Breast epithelium (tissue), 4 donors: ENCODE measurements at places on chromosomes 11 and 22. TPM values are rescaled to one million over a fixed set of nuclear protein-coding genes. Genes with fewer than 3 reads are reported as not detected.

PRG2 gene
- total RNA-seq = 1.1 TPM

GATD1 gene
- total RNA-seq = 9.9 TPM

CCDC15 gene
- total RNA-seq = 2.6 TPM

GSTT2B gene
- 4.3 TPM for total RNA-seq

SLC6A5 gene
- not detected for total RNA-seq

RFPL3 gene
- total RNA-seq = not detected

DNA sequence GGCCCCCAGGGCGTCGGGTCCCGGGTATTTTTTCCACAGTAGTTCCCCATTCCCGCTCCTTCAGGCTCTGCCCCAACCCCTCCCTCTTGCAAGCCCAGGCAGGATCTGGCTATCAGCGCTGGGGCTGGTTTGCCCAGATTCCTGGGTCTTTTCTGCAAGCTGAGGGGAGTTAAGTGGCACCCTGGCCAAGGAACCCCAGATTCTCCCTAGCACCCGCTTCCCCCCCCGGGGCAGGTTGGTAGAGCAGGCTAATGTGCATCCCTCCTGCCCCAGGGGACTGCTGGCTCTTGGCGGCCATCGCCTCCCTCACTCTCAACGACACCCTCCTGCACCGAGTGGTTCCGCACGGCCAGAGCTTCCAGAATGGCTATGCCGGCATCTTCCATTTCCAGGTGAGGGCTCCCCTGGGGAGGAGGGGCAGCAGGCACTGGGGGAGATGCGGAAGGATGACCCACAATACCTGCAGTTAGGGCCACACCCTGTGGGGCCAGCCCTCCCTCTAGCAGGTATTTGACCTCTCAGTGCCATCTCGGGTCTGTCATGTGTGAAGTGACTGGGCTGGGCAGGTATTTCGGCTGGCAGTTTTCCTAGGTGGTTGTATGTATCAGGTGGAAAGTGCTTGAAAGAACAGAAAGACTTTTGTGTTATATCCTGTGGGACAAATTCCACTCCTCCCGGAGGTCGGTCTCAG lies 1.6 kb downstream of the CAPN1 start:
- peak overlapping the region; percentile 97 for H3K4me3 ChIP-seq
- H3K27ac ChIP-seq = peak overlapping the region; percentile 98
- H3K4me1 ChIP-seq = peaks cover 4% of the 10 kb centered on the region
- peaks cover 3% of the 10 kb centered on the region for H3K36me3 ChIP-seq
- H3K27me3 ChIP-seq = no peaks in the 10 kb centered on the region

- H3K36me3 ChIP-seq = no peaks in the 10 kb centered on the region
- no peak for DNase-seq
- H3K27ac ChIP-seq = peak overlapping the region; percentile 100
- no peak overlapping the region for H3K4me3 ChIP-seq
- peaks cover 17% of the 10 kb centered on the region for H3K4me1 ChIP-seq
These were observed 74.7 kb upstream of the WNT7B start for GRCh38 chr22:46051646-46052045.

DNA sequence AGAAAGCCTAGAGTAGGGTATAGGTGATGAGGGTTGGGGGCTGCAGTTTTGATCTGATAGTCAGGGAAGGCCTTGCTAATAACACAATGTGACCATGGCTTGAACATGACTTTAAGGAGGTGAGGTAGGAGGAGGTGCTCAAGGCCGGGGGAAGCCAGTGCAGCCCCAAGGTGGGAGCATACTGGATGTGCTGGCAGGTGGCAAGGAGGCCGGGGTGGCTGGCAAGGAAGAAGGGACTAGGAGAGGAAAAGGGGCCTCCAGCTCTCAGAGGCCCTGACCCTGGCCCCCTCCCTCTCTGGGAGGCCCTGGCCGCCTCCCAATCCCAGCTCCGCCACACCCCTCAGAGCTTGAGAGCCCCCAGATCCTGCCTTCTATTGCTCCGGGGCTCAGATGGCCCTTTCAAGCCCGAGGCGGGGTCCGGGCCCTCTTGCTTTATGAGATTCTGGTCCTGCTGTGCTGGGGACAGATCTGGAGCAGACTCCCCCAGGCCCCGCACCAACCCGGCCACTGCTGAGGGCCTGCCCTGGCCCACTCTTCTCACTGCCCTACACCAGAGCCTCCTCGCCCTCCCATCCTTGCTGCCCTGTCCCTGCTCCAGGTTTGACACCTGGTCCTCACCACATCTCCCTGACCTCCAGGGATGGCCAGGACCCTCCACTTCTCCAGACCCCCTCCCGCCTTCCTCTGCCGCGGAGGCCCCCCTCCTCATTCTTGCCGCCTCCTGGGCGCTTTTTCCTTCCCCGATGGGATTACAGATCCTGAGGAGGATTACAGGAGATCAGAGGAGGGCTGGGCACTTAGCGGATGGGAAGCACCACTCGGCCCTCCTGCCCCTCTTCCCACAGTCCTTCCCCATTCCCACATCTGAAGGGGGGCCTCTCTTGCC lies 1.8 kb downstream of the PITPNM1 start:
- peak overlapping the region; percentile 98 for H3K27ac ChIP-seq
- H3K4me1 ChIP-seq = peaks cover 27% of the 10 kb centered on the region
- H3K27me3 ChIP-seq = no peaks in the 10 kb centered on the region
- H3K36me3 ChIP-seq = no peaks in the 10 kb centered on the region
- no peak for DNase-seq

GRCh38 chr22:35883031-35883620 lies 145.5 kb downstream of the RBFOX2 start:
- no peak overlapping the region for H3K4me3 ChIP-seq
- H3K4me1 ChIP-seq = peaks cover 14% of the 10 kb centered on the region
- no peak for DNase-seq
- no peaks in the 10 kb centered on the region for H3K36me3 ChIP-seq
- H3K27me3 ChIP-seq = no peaks in the 10 kb centered on the region

- H3K27ac ChIP-seq = no peak overlapping the region
- H3K36me3 ChIP-seq = no peaks in the 10 kb centered on the region
- no peaks in the 10 kb centered on the region for H3K27me3 ChIP-seq
- no peak for DNase-seq
- H3K4me1 ChIP-seq = no peaks in the 10 kb centered on the region
These were observed 43.2 kb downstream of the LMO1 start for GRCh38 chr11:8220261-8221045.

- DNase-seq = no peak
- H3K4me1 ChIP-seq = no peaks in the 10 kb centered on the region
These were observed 307.7 kb downstream of the BUD13 start for GRCh38 chr11:116465056-116465455.

DNA sequence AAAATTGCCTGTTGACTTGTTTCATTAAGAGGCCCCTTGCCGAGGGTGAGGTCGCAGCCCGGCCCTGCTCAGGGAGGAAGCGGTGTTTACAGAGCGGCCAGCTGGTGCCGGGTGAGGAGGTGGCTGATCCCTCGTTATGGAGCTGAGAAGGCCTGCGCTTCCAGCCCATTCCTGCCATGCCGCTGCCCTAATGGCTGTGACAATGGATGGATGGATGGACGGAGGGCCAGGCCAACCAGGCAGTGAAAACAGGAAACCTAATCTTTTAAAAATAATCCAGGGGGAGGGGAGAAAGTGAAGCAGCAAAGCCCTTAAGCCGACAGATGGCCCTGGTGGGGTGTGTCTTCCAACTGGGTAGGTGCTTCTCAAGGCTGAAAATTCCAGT lies 38.5 kb downstream of the BCR start:
- H3K27ac ChIP-seq = peak overlapping the region; percentile 40
- peaks cover 14% of the 10 kb centered on the region for H3K4me1 ChIP-seq
- no peaks in the 10 kb centered on the region for H3K36me3 ChIP-seq

DNA sequence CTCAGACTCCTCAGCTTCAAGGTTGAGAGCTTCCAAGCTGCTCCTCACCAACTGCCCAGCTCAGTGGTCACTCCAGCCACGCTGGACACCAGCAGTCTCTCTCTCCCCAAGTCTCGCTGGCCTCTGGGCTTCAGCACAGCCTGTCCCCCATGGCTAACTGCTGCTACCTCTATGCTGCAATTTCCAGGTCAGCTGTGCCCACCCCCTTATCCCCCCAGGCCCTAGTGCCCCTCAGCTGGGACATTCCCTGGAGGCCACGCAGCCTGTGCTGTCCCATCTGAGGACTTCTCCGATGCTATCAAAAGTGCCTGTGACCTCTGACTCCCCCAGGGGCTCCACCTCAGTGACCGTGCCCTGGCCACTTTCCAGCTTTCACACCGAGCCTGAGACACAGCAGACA lies 37.5 kb upstream of the PHF21B start:
- no peak overlapping the region for H3K27ac ChIP-seq
- H3K36me3 ChIP-seq = no peaks in the 10 kb centered on the region
- H3K4me1 ChIP-seq = no peaks in the 10 kb centered on the region
- no peaks in the 10 kb centered on the region for H3K27me3 ChIP-seq
- H3K4me3 ChIP-seq = no peak overlapping the region

- H3K36me3 ChIP-seq = no peaks in the 10 kb centered on the region
- H3K4me1 ChIP-seq = no peaks in the 10 kb centered on the region
- H3K27me3 ChIP-seq = no peaks in the 10 kb centered on the region
- no peak overlapping the region for H3K4me3 ChIP-seq
These were observed 34.2 kb upstream of the CSNK2A3 start for GRCh38 chr11:11387207-11387606.

GRCh38 chr22:36144886-36145541 lies 15.5 kb downstream of the APOL3 start:
- H3K27me3 ChIP-seq = no peaks in the 10 kb centered on the region
- no peaks in the 10 kb centered on the region for H3K36me3 ChIP-seq
- peak overlapping the region; percentile 23 for H3K4me3 ChIP-seq
- no peak for DNase-seq
- H3K27ac ChIP-seq = peak overlapping the region; percentile 64

GRCh38 chr11:11241284-11241683 lies 111.8 kb downstream of the CSNK2A3 start:
- H3K4me1 ChIP-seq = peaks cover 5% of the 10 kb centered on the region
- H3K27ac ChIP-seq = no peak overlapping the region
- H3K36me3 ChIP-seq = no peaks in the 10 kb centered on the region
- no peak overlapping the region for H3K4me3 ChIP-seq
- no peak for DNase-seq

GRCh38 chr11:22454461-22455090 lies 116.4 kb downstream of the SLC17A6 start:
- H3K4me1 ChIP-seq = no peaks in the 10 kb centered on the region
- no peak for DNase-seq
- H3K27ac ChIP-seq = no peak overlapping the region
- no peaks in the 10 kb centered on the region for H3K36me3 ChIP-seq
- H3K4me3 ChIP-seq = no peak overlapping the region
- no peaks in the 10 kb centered on the region for H3K27me3 ChIP-seq

DNA sequence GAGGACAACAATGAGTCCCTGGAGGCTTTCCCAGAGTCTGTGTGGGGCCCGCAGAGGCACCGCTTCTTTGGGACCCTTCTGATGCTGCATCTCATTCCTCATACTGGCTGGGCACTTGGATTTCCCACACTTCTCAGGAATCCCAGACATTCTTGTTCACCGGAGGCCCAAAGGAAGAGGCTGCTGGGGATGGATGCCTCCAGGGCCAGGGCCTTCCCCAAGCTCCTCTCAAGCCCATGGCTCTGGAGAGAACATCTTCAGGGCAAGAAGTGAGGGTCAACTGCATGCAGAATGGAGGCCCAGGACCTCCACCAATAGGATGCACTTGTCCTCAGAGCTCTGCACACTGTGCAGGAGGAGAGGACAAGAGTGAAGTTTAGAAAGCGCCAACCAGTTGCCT lies 34.6 kb downstream of the DKK3 start:
- no peaks in the 10 kb centered on the region for H3K27me3 ChIP-seq
- no peak for DNase-seq
- peaks cover 20% of the 10 kb centered on the region for H3K4me1 ChIP-seq
- H3K27ac ChIP-seq = peak overlapping the region; percentile 65
- no peaks in the 10 kb centered on the region for H3K36me3 ChIP-seq
